D721Med (cell line): ENCODE measurements at places on chromosomes 2 and 18.

DNA sequence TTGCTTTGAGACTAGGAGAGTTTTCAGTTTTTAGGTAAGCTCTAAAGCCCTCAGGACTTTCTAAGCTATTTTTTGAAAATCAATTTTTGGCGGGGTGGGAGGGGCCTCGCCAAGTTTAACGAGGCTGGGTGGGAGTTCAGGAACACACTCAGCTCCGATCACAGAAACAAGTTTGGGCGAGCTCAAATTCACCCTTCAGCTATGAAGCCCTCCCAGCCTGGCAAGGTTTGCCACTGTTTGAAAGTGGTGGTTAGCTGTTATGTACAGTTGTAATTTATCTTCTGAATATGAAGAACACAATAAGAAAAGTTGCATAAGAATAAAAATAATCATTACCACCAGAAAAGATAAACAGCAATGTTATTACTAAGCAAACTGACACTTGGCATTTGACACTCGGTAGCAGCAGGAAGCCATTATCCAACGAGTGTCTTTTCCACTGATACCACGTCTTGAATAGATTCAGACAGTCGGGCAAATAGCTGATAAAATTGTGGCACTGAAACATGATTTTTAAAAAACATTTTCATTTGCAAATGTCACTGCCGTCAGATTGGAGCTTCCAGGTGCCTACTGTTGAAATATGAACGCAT is 59.8 kb downstream of the KCTD1 start:
- DNase-seq: no peak

DNA sequence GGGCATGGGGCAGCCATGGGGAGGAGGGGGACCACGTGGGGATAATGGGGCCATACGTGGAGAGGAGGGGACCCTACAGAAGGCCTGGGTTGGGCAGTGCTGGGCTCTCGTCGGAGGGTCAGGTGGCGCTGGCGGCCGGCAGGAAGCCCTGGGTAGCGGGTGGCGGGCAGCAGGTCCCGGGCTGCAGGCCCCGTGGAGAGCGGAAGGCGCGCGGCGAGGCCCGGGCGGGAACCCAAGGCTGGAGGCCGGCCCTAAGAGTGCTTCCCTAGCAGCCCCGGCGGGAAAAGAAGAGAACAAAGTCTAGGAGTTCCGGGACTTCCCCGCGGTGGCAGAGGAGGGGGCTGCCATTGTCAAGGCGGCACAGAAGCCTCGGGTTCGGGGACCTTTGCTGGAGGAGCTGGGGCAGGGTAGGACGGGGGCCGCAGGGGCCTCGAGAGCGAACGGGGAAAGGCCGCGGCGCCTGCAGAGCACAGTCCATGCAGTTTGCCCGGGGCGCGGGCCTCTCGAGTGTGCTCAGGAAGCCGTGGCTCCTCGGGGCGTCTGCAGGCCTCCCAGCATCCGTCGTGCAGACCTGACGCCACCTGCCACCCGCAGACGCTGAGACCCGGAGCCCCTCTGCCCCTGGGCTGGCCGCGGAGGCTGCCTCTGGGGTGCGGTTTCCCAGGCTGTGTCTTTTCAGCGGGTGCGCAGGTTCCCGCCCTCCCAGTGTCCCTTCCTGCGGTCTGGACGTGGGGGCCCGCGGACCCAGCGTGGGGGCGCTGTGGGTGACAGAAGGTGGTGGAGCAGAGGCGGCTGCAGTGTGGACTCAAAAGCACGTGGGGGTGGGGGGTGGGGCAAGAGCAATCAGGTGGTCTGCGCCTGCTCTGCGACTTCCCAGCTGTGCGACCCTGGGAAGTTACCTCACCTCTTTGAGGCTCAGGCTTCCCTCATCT is 19.4 kb upstream of the NCL start:
- no peak for DNase-seq

DNA sequence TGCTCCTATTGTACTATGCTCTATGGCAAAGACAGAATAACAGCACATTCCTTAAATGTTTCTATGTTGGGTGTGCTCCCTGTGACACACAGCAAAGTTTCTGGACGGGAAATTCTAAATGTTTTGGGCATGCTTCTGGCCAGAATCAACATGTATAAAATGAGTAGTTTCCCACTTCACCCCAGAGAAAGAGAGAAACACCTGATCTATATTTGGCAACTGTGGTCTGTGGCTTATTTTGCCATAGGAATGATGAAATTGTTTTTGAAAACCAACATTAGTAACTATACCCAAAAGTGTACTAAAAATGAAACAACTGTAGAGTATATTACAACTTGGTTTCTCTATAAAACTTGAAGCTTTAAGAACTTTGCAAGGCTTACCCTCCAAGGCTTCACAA is 89.1 kb downstream of the RAD51AP2 start:
- DNase-seq: no peak

- DNase-seq: no peak
These were observed 213.1 kb downstream of the GCA start for GRCh38 chr2:162556996-162557395.

DNA sequence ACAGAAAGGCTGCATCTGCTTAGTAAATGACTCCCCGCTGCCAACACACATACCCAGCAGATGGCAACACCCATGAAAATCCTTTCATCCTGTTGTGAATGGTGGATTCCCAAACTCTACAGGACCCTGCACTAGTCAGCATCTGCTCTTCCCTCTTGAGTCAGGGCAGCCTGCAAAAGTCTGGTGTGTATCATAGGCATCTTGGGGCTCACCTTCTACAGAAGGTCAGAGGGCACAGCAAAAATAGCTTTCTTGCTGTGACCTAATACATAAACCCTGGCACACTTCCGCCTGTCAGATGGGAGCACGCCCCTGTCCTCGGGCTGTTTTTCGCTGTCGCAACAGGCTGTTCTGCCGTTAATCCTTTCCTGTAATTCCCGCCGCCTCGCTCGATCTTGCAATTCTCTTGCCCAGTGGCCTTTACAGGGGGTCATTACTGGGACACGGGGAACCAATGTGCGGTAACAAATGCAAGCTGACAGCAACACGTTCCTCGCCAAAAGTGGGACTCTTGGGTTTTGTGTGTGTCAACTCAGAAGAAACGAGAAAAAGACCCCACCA is 19.9 kb upstream of the SCYGR1 start:
- no peak for DNase-seq

GRCh38 chr2:96427917-96428316 is 77.2 kb downstream of the NEURL3 start:
- DNase-seq: no peak

GRCh38 chr18:44543387-44543786 is 137.3 kb upstream of the SETBP1 start:
- DNase-seq: no peak

- DNase-seq: no peak
These were observed at the start of gene TACR1 for GRCh38 chr2:75199428-75200011. TACR1 (minus strand) TSS chr2:75199520; CDS start chr2:75198934, 586 bp downstream.

DNA sequence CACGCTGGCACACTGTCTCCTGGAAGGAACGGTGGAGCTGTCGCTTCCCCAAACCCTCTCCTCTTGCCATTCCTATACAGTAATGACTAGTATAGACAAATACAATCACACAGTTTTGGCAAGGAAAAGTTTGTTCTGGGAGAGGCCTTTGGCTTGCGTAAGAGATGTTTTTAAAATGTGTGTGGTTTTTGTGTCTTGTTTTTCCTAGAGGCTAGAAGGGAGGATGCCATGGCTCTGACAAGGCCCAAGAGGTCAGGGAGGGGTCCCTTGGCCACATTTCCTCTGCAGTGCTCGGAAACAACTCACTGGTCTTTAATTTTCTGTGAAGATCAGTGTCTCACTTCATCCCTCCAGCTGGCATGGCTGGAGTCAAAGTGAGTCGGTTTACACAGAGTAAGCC is 195.9 kb downstream of the SH3RF3 start:
- no peak for DNase-seq

DNA sequence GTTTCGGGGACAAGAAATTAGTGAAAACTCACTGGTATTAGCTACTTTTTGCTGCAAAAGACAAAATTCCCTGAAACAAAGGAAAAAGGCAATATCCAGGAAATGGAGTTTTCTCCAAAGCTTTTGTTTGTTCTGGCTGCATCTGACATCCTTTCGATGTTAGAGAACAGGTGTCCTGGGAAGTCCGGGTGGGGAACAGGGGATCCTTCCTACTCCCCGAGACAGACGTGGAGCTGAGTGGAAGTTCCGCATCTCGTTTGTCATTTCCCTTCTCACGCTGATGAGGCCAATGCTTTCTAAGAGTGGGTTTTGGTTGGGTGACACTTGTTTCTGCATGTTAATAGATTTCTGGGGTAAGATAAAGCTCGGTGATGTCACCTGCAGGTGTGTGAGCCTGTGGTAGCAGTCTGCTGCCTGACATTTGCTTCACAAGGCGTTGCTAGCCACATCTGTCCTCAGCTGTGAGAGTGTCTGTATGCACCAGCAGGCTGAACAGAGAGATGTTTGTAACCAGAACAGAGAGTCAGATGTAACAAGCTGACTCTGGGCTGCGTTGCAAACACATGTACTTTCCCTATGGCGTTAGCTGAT is 125.9 kb downstream of the ACOXL start:
- no peak for DNase-seq

DNA sequence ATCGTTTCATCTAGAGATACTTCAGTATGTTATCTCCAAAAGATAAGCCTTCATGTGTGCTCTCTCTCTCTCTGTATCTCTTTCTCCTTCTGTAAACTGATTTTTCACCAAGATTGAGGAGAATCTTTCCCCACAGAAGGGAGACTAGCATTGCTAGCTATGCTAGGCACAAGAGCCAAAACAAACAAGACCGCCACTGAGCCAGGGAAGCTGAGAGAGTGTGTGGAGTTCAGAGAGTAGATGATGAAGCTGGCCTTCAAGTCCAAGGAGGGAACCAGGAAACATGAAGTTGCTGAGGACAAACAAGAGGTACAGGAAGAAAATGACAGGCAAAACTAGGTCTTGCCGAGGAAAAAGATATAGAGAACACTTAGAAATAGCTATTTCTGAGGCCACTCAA is 23.4 kb downstream of the DAPL1 start:
- no peak for DNase-seq

DNA sequence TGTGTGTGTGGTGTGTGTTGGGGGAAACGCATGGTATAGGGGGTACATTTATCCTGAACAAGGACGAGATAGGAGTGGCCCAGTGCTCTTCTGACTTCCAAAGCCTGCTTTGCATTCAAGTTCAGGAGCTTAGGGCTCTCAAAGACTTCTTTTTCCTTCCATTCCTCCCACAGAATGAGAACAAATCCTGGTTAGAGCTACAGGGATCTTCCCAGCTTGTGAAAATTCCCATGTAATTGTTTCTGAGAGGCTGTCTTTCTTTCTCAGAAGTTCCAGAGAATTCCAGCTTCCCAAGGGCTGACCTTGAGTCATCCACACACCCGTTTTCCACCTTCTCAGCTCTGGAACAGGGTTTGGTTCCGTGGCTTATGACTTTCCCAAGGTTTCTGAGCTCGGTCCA is 38.9 kb downstream of the FASTKD2 start:
- DNase-seq: no peak

- no peak for DNase-seq
These were observed 76.0 kb downstream of the TGIF1 start for GRCh38 chr18:3525870-3526420.

DNA sequence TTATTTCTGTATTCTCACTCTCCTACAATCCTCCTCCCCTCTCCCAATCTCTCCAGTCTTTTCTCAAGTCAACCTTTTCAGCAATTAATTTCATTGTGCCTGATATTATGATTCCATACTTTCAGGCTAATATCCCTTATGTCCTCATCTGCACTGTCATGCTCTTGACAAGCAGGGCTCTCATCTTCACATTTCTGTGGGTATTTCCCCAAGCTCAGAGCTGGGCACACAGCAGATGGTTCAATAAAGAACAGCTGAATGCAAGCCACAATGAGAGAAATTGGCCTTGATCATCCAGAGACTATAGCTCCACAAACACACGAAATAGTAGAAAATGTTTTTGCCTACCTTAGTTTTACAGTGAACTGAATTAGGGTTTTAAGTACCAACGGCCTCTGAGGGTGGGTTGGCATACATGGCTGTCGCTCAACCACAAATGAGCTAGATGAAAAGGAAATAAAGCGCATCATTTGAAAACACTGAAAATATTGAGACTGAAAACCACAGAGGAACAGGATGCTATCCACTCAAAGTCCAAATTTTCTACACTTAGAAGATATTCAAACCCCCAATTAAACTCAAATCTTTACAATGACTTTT is 47.5 kb upstream of the STAT1 start:
- no peak for DNase-seq

DNA sequence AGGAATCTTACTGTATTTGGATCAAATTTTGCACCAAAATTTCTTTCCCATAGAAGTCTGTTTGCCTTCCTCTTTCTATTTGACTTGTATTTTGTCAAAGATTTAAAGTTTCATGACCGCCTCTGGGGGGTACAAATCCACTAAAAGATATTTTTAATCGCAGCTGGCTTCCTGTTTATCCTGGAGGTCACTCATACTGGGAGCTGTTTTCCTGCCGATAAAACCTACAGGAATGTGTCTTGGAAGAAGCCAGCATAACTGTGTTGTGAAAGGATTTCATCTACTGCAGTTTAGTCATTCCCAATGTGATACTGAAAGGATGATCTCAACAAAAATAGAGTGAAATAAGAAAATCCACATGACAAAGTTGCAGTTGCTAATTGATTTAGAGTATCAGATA is 184.0 kb downstream of the RIT2 start:
- DNase-seq: no peak

DNA sequence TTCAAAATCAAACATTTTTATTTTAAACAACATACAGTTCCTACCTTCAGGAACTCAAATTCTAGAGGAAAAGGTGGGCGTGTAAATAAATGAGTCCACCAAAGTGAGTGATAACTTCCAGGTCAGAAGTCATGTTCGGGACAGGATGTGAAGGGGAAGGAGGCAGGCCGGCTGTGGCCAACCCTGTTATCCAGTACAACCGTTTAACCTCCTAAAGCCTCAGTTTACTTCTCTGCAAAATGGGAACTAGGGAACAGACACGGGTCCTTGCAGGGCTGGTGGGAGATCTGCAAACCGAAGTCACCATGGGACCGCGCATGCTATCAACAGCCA is 373 bp downstream of the EIPR1 start:
- no peak for DNase-seq

DNA sequence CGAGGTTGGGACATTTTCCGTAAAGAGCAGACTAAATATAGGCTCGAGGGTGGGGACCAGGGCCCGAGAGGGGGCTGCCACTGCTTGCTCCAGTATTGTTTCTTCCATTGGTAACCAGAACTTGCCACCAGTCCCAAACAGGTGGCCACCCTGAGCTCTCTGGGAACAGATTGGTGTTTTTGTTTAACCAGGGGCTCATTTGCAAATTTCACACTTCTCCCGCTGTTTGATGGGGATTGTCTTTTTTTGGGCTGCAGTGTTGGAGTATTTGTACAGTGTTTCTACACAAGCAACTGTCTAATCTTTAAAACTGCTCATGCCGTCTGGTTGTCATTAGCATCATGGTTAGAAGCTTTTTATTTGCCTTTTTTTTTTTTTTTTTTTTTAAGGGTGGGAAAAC is 8.5 kb downstream of the AGAP1 start:
- DNase-seq: no peak

GRCh38 chr2:175363699-175364098 is 182.2 kb upstream of the ATP5MC3 start:
- DNase-seq: no peak

- DNase-seq: no peak
These were observed 21.6 kb downstream of the CIB4 start for GRCh38 chr2:26619521-26619951.

GRCh38 chr2:85588236-85588635 is 4.0 kb downstream of the VAMP5 start:
- DNase-seq: no peak
